ENCODE measurements at places on chromosomes 1 and 21.

DNA sequence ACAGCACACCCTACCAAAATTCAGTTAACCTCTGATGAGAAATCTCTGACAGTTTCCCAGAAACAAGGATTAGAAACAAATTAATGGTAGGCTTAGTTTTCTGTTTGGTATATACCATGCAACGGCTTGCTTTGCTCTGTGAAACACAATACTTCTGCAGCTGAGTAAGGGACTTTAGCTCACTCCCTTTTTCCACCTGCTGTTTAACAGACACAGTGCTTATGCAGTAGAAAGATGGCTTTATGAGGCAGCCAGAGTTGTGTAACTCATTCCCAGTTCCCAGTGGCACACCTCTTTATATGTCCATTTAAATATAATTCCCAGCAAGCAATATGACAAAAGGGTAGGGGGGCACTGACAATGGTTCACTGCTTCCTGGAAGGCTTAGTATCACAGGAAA, 124.0 kb downstream of the PIGK start:
- DNase-seq, result peak; percentile 6

DNA sequence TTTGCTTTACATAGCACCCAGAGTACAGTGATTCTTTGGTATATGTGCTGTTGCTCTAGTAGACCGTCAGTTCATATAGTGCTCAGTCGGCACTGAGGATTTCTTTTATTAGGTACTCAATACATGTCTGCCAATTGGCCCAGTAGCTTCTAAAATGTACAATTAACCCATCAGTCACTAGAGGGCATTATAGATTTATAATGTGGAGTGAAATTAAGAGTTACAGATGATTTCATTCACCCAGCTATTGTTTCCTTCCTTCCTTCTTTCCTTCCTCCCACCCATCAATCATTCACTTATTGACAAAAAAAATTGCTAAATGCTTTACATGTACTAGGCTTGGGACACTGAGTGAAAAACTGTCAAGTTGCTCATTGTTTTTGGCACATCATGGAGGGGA, 263.6 kb upstream of the USP24 start:
- DNase-seq, result no peak

- DNase-seq, result peak; percentile 4
Measured at GRCh38 chr1:213474054-213474453, 423.0 kb downstream of the RPS6KC1 start.

DNA sequence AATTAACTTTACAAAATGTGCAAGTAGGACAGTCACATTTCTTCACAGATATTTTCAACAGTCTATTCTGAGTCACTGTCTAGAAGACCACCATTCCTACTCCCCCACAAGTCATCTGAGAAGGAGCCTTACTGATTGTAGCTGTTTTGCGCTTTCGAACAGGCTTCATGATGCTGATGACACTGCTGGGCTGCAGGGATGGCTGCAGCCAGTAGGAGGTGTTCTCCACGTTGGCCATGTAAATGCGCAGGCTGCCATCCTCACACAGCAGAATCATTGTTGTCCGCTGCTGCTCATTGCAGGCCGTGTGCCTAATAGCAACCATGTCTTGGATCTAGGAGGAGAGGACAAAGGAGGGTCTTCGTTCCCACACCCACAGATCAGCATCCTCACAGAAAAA, 56.9 kb downstream of the UBR4 start:
- no peak for DNase-seq

- peak; percentile 70 for DNase-seq
Measured at GRCh38 chr1:19676438-19676922, 11.8 kb downstream of the HTR6 start.

DNA sequence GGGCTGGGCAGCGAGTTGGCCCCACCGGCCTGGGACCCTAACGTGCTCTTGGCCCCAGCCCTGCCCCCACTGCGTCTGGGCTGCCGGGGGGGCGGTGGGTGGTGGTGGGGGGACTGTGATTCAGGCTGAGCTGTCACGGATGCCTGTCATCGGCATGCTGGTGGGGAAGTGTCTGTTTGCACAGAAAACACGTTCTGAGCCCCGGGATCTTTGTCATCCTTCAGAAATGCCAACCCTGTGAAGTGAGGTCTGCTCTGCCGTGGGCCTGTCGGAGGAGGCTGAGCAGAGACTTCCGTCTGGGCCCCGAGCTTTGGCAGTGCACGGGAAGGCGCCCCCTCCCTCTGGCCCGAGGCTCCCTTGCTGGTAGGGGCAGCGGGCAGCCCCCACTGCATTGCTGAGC, 24.3 kb upstream of the PLCH2 start:
- no peak for DNase-seq

DNA sequence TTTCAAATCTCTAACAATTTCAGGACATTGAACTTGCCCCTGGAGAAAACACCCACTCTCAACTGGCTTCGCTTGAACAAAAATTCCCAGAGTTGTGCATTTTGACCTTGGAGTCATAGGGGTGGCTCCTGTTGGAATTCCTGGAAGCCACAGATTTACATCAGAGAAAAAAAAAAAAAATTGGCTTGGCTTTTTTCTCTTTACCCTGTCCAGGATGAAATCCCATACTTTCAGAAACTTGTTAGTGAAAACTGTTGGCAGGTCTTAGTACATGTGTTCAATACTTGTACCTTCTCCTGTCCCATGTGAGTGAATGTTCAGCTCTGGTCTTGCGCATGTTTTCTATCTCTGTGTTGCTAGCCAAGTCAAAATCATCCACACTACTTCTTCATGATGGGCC, 228.8 kb downstream of the TGFB2 start:
- DNase-seq, result no peak

GRCh38 chr1:153306303-153307220, 6.2 kb downstream of the PGLYRP3 start:
- no peak for DNase-seq

GRCh38 chr21:36859744-36860501, 106.5 kb downstream of the HLCS start:
- DNase-seq, result no peak

All from hindlimb muscle (tissue), 1 donor.